ENCODE measurements at places on chromosomes 7 and 10.

- no peak for DNase-seq
Measured at GRCh38 chr7:25725451-25725850, 426.5 kb upstream of the NFE2L3 start.

GRCh38 chr7:128000854-128001265 is 30.4 kb downstream of the LRRC4 start:
- DNase-seq: no peak

DNA sequence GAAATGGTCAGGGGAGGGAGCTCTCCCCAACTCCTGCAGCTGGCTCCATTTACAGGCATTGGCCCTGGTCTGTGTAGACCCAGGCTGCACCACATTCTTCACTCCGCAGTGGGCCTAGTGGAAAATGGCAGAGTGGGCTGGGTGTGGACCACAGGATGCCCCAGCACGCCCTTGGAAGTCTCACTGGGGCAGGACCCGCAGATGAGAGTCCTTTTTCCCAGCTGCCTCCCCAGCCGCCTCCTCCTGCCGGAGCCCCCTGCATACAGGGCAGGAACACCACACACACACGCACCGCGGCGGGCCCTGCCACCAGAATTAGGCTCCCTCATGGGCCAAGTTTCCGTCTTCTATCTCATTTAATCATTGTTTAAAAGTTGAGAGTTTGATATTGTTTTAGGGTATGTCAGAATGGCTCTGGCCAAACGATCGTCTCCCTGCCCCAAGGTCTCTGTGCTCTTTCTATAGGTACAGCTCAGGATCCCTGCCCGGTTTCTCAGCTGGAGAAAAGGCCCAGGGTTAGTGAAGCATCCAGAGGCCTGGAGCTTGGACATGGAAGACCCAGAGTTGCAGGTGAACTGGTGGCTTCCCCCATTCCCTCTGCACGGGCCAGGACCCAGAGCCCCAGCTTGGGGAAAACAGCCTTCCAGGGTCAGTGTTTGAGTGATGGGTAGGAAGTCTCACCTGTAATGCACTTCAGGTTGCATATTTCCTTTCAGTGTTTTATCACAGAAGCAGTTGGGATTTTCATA is 42.0 kb downstream of the ZNF467 start:
- DNase-seq: no peak

GRCh38 chr7:5797716-5798115 is 16.3 kb upstream of the RNF216 start:
- DNase-seq: no peak

GRCh38 chr10:103838862-103839518 is 16.4 kb downstream of the SH3PXD2A start:
- no peak for DNase-seq

DNA sequence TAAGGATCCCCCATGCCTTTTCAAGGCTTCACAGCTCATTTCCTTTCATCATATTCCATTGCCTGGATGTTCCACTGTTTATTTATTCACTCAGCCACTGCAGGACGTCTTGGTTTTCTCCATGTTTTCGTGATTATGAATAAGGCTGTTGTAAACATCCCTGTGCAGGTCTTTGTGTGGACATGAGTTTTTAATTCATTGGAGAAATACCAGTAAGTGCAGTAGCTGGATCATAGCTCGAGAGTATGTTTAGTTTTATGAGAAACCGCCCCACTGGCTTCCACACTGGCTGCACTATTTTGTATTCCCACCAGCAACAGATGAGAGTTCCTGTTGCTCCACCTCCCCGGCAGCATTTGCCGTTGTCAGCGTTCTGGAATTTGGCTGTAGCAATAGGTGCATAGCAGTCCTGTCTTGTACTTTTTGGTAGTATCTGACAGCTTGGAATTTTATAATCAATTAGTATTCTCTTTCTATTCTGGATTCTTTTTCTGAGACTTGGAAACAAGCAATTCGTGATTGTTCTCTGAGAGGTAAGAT is 269.9 kb upstream of the PITRM1 start:
- no peak for DNase-seq

GRCh38 chr7:34162027-34162565 is 256.8 kb downstream of the BMPER start:
- DNase-seq: no peak

All from hypothalamus (tissue), 51 donors.